ENCODE measurements at places on chromosomes 3 and 15.

DNA sequence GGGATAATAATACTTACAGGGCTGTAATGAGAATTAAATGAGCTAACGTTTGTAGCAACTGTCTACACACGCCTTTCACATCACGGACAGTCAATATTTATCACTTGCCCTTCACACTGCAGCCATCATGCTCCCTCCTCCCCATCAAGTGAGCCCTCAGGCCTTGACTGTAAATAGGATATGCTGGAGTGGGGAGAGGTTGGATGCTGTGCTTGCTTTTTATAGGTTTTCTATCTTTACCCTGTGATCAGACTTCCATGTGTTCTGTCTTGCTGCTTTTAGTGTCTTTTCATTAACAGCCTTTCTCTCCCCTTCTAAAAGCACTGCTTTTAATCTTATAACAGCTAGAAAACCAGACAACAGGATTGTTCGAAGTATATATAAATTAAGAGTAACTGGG, 12.8 kb upstream of the MAGEF1 start:
- DNase-seq = no peak

DNA sequence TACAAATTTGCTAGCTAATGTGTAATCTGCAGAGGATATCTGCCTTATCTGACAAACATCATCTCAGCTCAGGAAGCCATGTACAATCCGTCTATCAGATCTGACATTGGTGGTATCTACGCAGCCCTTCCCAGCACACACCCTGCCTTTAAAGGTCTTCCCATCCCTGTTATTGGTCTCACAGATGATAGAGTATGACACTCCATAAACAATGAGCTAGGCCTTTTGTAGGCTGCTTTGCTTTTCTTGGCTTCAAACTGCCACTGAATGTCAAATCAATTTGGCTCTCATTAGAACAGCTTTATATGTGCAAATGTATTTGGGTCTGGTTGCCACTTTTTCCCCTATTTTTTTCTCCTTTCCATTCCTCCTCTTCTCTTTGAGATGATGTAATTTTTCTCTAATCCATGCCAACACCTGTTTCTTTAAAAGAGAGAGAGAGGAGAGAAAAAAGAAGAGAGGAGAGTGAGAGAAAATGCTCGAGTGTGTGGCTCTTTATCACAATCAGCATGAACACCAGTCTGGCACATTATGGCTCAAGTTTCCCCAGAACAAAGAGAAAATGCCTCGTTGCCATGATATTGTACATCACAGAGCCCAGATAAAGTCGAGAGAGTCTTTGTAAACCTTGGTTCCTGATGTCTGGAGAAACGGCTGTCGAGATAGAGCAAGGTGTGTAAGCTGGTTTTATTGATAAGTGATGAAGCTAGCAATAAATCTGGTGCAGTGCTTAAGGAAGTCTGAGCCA, 80.8 kb upstream of the DPH6 start:
- DNase-seq = no peak

GRCh38 chr3:185677146-185677829, 91.2 kb downstream of the SENP2 start:
- peak; percentile 60 for DNase-seq

- no peak for DNase-seq
Measured at GRCh38 chr3:115418583-115418982, 204.7 kb upstream of the GAP43 start.

DNA sequence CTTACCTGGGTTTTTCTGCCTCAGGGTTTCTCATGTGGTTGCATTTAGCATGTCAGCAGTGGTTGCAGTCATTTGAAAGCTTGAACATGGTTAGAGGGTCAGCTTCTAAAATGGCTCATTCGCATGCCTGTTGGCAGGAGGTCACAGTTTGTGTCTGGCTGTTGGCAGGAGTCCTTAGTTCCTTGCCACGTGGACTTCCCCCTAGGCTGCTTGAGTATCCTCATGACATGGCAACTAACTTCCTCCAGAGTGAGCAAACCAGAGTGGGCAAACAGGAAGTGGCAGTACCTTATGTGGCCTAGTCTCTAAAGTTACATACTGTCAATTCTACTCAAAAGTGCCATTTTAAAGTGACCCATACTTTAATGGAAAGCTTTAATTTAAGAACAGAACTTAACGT, 3.4 kb upstream of the UNC13C start:
- no peak for DNase-seq

DNA sequence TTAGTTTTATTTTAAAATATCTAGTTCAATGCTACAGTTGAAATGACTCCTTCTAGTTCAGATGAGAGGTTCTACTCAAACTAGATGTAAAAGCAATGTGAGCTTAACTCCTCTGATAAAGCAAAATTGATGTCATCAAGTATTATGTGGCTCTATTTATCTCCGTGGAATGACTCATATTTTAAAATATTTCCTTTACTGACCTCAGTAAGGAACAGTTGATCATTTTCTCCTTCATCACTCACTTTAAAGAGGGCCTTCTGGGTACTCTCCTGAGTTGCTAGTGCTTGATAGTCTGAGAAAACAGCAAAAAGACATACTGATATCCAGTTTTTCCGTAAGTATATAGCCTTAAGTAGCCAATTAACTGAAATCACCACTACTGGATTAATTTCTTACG, 1099.3 kb downstream of the ROBO2 start:
- DNase-seq = no peak

DNA sequence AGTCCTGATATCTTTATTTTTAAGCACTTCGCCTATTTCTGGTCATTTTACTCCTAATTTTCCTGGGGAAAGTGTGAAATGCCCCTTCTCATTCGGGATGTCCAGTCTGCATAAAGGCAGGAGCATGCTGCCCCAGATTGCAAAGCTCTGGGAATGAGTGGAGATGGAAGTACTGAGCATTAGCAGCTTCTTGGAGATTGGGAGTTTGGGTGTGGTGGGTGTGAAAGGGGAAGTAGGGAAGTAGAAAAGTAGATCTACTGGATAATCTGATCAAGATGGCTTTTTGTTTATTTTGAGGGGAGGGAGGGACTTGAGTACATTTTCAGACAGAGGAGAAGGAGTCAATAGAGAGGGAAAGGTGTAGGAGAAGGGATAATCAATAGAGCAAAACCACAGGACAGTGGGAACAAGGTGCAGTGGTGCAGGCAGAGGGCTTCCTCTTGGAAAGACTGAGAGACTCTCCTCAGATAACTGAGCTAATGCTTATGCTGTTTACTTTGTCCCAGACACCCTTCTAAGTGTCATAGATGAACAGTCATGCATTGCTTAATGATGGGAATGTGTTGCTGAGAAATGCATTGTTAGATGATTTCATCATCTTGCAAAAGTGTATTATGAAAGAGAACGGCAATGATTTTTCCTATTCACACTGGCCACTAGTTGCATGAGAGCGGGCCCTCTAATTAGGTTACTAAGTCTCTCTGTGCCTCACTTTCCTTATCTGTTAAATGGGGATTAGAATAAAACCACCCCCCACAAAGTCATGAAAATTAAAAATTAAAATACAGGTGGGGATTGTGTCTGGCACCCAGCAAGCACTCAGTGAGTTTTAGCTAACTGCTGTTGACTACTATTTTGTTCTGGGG, 45.5 kb downstream of the PHLDB2 start:
- no peak for DNase-seq

Measured in hematopoietic multipotent progenitor cell treated with erythropoietin and hydrocortisone succinate and interleukin-3 and kit ligand, for 17 days (in vitro differentiated cells).